ENCODE measurements at places on chromosomes 5 and 9. TPM values are rescaled to one million over a fixed set of nuclear protein-coding genes. Genes with fewer than 3 reads are reported as not detected.

Gene C9
- polyA plus RNA-seq, result not detected

Gene BAAT
- polyA plus RNA-seq, result not detected

Gene CDH10
- polyA plus RNA-seq, result not detected

Gene NDST1
- 3.1 TPM for polyA plus RNA-seq

Gene FSTL4
- not detected for polyA plus RNA-seq

Gene FOXI1
- not detected for polyA plus RNA-seq

Gene MEF2C
- polyA plus RNA-seq, result 238 TPM

All from IgD-negative memory B cell (primary cell).